Activated CD4-positive, alpha-beta T cell treated with anti-CD3 and anti-CD28 coated beads, Interleukin-2, amount 10 ng/mL, durations not matched to agents 7 days and 5 days (primary cell): ENCODE measurements at places on chromosomes 13 and 19.
A peak's percentile ranks its signal among the peaks of the same experiment; 100 is the strongest.

- DNase-seq = no peak
Observed at GRCh38 chr19:36797786-36798108, 25.1 kb upstream of the ZNF850 start.

DNA sequence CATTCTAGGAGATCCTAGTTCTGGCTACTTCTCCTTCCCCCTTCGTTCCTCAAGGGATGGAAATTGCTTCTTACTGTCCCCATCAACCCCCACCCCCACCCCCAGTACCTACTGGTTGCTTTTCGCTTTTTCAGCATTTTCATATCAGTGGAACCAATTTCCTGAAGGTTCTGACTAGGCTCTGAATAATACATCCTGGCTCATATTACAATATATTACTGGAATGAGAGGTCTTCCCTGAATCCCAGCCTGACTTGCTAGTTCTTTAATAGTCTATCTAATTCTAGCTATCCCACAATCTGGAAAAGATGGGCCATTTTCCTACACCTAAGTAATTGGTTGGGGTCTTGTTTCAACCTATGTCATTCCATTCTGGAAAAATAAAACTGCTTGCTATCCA lies 207.4 kb downstream of the COG6 start:
- DNase-seq = no peak

DNA sequence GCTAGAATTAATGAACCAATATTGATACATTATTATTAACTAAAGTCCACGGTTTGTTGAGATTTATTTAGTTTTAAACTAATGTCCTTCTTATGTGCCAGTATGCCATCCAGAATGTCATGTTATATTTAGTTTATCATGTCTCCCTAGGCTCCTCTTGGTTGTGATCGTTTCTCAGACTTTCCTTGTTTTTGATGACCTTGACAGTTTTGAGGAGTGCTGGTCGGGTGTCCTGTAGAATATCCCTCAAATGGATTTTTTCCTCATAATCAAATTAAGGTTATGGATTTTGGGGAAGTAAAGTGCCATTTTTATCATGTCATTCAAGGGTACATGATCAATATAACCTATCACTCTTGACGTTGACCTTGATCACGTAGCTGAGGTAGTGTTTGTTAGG lies 6.1 kb upstream of the ZNF45 start:
- DNase-seq = no peak

DNA sequence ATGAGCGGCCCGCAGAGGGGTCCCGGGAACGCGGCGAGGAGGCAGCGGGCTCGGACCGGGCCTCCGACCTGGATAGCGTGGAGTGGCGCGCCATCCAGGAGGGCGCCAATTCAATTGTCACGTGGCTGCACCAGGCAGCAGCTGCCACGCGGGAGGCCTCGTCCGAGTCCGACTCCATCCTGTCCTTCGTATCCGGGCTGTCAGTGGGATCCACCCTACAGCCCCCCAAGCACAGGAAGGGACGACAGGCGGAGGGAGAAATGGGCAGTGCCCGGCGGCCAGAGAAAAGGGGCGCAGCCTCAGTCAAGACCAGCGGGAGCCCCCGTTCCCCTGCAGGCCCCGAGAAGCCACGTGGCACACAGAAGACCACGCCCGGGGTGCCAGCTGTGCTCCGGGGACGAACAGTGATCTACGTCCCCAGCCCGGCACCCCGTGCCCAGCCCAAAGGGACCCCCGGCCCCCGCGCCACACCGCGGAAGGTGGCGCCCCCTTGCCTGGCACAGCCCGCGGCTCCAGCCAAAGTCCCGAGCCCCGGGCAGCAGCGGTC lies 10.7 kb downstream of the C19orf25 start:
- DNase-seq = no peak

DNA sequence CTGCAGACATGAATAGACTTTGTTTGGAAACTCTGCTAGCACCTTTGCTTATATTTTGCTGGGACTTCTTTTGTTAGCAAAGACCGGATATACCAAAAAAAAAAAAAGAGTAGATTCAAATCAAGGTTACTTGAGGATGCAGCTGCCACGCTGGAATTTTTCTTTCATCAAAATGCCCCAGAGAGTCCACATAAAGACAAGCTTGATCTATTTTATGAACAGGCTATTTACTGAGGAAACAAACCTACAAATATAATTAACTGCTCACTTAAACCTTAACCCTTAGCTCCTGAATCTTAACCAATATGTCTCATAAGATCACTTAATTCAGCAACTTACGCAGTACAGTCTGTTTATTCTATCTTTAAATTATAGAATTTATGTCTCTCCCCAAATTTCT lies 27.1 kb upstream of the DOCK9 start:
- no peak for DNase-seq

- no peak for DNase-seq
Observed at GRCh38 chr13:33349288-33349985, 63.9 kb upstream of the STARD13 start.

GRCh38 chr13:91661692-91662490 lies 263.5 kb downstream of the GPC5 start:
- no peak for DNase-seq

GRCh38 chr19:19460761-19461265 lies 54.5 kb downstream of the TSSK6 start:
- DNase-seq = peak; percentile 62

DNA sequence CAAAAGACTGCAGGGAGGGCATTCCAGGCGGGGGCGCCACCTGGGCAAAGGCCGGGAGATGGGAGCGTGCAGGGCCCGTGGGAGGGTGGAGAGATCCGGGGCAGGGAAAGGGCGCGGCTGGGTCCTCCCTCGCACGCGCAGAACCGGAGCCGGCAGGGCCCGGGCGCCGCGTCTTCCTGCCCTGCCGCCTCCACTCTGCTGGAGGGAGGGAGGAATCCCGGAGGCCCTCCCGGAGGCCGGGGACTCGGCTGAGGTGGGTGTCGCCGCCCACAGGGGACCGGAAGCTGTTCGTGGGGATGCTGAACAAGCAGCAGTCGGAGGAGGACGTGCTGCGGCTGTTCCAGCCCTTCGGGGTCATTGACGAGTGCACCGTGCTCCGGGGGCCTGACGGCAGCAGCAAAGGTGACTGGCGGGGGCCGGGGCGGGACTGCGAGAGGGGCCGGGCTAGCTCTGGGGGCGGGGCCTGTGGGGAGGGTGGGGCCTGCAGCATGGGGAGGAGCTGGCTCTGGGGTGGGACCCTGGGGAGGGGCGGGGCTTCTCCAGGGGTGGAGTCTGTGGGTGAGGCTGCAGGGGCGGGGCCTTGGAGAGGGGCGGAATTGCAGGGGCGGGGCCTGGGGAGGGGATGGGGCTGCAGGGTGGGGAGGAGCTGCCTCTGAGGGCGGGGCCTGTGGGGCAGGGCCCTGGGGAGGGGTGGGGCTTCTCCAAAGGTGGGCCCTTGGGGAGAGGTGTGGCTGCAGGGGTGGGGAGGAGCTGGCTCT lies 51.3 kb downstream of the CELF5 start:
- peak; percentile 87 for DNase-seq

DNA sequence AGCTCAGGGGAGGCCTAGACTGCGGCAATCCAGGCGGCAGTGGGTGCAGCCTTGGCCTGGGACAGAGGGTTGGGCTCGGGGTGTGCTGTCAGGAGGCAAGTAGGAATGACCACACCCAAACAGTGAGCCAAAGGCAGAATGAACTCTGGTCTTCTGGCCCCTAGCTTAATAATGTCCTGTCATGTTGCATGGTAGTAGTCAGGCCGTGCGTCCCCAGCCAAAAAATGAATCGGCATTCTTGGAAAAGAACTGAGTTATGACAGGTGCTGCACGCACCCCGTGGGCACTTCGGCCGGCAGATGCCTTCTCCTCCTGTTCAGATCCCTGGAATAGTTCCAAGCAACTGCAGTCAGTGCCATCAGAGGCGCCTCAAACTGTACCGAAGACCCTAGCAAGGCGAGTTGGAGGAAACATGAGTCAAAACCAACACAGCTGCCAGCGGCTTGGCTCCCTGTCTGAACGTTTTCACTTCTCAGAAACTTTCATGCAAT lies 55.9 kb downstream of the ATP7B start:
- no peak for DNase-seq

GRCh38 chr19:55175117-55175867 lies 4.8 kb downstream of the SYT5 start:
- no peak for DNase-seq

DNA sequence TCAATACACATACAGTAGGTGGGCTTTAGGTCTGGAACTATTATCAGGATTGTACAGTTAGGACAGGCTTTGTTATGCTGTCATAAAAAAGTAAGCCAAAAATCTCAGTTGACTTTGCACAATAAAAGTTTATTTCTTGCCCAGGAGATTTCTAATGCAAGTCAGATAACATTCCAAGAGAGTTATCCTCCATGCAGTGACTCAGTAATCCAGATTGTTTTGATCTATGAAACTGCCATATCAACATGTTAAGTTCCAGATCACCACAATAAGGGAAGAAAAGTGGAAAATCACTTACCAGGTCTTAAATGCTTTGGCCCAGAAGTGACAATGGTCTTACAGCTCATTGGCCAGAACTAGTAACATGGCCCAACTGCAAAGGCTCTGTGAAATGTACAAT lies 636.2 kb upstream of the KLF12 start:
- no peak for DNase-seq

GRCh38 chr19:12217332-12217731 lies 54.4 kb downstream of the ZNF136 start:
- no peak for DNase-seq

DNA sequence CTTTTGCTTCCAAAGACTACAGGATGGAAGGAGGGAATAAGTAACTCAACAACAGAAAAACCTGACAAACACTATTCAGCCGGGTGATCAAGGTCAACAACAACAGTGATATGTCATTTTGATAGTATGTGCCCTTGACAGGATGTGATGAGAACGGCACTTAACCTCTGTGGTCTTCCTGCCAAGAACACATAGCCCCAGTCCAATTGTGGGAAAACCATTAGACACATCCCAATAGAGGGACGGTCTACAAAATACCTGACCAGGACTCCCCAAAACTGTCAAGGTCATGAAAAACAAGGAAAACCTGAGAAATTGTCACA lies 43.1 kb upstream of the AMER2 start:
- no peak for DNase-seq

DNA sequence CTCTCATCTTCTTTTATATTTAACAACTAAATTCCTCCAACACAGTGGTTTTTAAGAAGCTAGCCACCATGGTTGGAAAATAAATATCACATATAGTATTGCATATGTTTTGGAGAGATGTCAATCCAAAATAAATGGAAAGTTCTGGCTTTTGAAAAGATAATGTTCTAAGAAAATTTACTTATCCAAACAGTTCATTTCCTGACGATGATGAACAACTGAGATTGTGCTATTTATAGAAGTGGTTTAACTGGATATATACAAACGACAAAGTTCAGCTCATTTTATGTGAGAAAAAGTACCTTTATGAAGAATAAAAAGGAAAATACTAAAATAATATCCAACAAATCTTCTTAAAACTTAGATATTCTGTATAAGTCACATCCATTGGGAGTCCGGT lies 174.7 kb downstream of the MZT1 start:
- DNase-seq = no peak

GRCh38 chr13:51733374-51734298 lies 70.3 kb downstream of the DHRS12 start:
- DNase-seq = no peak

- no peak for DNase-seq
Observed at GRCh38 chr13:113183450-113184129, 24.9 kb downstream of the PCID2 start.
